ACHN (cell line): ENCODE measurements at places on chromosomes 2 and 18.

DNA sequence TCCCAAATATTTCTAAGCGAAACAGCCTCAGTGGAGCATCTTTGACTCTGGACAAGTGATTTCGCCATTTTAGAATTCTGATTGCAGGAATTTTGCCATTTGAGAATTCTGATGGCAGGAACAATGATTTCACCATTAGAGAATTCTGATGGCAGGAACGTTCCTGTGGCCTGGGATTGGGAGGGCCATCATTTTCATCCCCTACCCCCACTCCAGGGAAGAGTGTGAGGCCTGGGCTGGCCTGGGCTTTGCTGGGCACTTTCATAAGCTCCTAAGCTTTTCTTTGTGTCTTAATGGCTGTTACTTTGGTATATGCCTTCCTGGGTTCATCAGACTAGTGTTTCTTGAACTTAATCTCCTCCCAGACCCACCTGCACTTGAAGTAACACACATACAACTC, 129.3 kb upstream of the EPAS1 start:
- DNase-seq, result no peak

GRCh38 chr2:27398962-27399361, 10.4 kb downstream of the PPM1G start:
- no peak for DNase-seq

DNA sequence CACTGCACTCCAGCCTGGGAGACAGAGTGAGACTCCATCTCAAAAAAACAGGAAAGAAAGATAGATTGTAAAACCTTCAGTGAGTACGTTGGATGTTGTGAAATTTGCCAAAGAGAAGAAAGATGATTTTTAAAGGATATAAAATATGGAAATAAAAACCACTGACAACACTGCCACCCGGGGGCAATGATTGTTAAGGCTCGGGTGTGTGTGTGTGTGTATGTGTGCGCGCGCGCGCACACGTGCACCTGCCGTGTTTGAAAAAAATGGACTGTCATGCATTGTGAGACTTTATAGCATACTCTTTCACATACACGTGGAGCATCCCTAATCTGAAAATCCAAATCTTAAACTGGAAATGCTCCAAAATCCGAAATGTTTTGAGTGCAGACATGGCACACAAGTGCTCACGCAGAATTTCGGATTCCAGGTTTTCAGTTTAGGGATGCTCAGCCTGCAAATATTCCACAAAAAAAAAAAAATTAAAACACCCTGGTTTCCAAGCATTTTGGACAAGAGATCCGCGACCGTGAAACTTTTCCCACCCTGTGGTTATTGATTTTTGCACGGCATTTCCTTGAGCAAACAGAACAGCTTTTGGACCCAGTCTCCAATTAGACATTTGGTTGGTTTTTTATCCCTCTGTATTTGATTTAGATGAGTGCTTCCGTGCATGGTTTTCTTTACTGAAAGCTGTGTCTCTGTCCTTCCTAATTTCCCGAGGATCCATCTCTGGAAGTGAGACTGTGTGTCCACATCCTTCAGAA, 269.2 kb downstream of the AGAP1 start:
- DNase-seq, result no peak

GRCh38 chr2:186058614-186059013, 320.0 kb downstream of the FSIP2 start:
- DNase-seq, result no peak

GRCh38 chr2:32941944-32942690, 4.6 kb upstream of the LTBP1 start:
- DNase-seq, result no peak

DNA sequence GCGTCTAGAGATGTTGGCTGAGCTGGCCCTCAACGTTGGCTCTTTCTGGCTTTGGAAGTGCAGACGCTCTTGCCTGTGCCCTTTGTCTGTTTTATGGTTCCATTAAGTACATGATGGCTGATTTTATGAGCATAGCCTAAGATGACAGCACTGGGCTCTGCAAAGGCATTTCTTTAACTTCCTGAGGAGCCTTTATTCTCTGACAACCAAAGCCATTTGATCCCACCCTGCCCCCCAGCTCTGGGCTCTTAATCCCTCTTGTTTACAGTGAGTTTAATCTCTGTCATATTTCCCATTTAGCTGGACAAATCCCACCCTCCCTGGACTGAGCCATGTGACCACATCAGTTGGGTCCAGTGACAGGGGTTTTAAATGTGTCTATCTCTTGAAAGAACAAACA, 195.9 kb downstream of the ACKR3 start:
- DNase-seq, result no peak

DNA sequence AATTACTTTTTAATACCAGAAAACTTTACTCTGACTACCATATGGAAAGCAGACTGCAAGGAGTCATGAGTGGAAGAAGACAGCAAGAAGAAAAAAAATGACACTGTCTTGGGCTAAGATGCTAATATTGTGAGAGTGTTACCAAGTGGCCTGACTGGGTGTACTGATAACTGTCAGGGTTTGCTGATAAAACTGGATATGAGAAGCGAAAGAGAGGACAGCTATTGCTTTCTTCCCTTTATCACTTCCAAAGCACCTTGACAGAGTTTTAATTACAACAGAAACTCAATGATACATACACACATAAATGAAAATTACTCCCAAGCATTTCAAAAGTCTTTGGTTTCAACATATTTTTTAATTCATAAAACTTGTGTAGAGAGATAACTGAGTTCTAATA, 368.5 kb downstream of the ZEB2 start:
- DNase-seq, result no peak

DNA sequence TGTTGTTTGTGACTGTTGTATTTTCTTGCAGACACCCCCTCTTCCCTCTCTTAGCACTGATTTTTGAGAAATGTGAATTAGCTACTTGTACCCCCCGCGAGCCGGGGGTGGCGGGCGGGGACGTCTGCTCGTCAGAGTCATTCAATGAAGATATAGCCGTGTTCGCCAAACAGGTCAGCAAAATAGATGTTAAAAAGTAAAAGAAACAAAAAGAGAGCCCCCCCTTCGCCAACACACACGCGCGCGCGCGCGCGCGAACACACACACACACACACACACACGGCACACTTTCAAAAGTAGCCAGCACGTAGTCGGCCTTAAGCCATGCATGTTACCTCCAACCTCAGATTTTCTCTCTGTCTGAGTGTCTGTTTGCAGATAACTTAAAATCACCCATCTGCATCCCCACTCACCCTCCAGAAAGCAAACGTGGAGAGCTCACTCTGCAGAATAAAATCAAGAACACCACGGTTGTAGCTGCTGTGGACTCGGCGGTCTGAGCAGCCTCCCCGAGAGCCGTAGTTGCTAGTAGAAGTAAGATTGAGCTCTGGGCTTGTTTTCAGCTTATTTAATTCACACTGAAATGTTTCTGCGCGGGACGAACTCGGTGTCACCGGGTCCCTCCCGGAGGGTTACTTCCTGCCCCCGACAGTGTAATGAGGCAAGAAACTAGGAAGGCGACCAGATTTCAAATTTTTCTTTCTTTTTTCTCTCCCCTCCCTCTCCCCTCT, 5.1 kb downstream of the MEIS1 start:
- DNase-seq, result peak; percentile 25

GRCh38 chr2:151408788-151409600, 708 bp upstream of the RIF1 start:
- no peak for DNase-seq

DNA sequence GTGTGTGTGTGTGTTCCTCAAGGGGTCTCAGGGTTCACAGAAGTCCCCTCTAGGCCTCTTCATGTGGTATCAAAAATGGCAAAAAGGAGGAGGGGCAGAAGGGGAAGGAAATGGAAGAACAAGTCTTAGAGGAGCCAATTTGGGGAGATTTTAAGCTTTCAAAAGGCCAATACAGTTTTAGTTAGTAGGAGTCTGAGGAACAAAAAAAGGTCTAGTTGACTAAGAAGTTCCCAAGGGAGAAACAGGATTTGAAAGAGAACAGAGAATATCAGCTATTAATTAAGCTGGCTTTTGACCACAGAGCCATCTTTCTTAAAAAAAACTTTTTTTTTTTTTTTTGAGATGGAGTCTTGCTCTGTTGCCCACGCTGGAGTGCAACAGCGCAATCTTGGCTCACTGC, 7.1 kb downstream of the RNF125 start:
- no peak for DNase-seq

- no peak for DNase-seq
These were observed 474.2 kb downstream of the PIK3C3 start for GRCh38 chr18:42429196-42429595.

DNA sequence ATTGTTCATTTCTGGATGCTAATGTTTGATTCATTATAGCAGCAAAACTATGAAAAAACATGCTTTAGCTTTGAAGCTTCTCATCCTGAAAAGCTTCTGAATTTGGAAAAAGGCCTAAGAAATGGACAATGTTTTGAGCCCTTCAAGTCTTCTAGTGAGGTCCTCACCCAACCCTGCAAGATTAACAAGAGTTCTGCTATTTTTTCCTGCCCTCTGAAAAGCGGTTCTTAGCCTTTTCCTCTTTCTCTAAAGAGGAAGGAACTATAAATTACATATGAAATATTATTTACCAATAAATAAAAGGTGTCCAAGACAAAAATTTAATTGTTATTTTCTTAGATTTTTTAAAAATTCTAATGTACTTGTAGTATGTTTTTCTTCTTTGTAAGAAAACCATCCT, 19.9 kb upstream of the CDH19 start:
- no peak for DNase-seq

DNA sequence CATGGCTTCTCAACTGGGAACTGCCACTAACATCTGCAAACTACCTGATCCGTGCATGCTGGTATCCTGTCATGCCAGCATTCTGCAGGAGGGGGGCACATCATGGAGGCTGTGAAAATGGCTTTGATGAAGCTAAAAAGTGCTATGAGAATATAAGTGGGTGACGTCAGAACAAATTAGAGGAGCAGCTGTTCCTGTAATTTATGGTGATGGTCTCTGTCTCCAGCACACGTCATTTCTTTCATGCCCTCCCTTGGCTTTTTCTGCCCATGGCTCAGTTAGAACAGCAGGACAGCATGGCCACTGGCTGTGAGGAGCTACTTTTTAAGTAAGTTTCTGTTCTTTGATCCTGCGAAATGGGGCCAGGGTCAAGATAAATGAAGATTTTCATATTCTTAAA, 466.3 kb downstream of the THSD7B start:
- no peak for DNase-seq

- DNase-seq, result no peak
These were observed 137.6 kb downstream of the UPP2 start for GRCh38 chr2:158239271-158239670.

DNA sequence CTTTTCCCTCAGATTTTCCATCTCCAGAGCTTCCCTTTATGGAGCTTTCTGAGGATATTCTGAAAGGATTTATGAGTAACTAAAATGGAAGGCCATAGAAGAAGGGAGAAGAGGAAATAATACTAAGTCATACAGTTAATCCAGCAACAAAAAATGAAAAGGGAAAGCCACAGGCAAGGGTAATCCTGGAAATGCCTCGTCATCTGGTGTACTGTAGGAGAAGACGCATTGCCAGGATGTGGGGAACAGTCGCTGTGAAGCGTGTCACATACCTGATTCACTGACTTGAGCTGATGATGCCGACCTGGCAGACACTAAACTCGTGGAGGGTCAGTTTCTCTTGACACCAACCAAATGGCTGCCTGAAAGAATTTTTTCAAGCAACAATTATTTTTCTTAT, 34.7 kb upstream of the ALPP start:
- DNase-seq, result no peak

DNA sequence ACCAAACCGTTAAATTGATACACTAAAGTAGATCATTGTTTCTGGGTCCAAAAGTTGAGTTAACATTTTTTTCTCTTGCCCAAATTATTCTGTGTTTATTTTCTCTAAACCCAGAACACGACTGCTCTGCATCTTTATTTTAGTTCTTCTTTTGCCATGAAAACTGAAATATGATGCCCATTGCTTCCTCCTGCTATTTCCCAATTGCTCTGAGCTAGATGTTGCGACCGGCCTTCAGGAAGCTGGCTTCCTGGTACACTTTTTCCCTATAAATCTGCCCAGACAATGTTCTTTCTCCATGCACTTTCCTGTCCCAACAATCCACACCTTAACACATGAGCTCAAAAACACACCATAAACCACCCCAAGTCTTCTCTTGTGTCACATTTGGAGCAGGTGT, 501.4 kb downstream of the FBXO15 start:
- no peak for DNase-seq

- DNase-seq, result no peak
These were observed 815.1 kb upstream of the RAB6C start for GRCh38 chr2:129164220-129164949.

DNA sequence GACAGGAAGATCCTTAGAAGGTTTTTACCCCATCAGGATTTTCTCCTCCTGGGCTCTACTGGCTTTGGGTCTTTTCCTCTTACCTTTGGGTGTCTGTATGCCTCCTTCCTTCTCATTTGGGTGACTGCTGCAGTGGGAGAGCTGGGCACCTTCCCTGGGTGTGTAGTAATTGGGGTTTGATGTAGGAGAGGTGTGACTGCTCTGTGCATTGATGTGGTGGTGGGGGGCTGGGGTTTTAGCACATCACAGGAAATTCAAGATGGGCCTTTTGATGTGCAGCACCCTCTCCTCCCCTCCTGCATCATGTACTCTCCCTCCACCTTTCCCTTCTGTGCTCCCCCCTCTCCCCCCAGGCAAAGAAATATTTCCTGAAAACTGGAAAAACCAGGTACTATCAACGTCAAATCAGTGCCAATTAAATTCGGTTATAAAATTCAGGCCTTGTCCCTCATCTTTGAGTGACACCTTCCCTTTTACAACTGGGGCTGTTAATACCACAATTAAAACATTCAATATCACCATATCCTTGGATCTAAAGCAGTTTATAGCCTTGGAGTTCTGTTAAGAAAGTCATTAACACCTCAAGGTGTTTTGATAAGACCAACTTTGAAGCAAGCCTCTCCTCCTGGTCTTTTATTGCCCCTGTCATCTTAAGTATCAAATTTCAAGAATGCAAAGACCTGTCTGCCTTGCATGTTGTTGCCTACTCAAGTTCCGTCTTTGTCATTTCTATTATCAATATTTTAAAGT, 23.3 kb downstream of the EDAR start:
- DNase-seq, result no peak

DNA sequence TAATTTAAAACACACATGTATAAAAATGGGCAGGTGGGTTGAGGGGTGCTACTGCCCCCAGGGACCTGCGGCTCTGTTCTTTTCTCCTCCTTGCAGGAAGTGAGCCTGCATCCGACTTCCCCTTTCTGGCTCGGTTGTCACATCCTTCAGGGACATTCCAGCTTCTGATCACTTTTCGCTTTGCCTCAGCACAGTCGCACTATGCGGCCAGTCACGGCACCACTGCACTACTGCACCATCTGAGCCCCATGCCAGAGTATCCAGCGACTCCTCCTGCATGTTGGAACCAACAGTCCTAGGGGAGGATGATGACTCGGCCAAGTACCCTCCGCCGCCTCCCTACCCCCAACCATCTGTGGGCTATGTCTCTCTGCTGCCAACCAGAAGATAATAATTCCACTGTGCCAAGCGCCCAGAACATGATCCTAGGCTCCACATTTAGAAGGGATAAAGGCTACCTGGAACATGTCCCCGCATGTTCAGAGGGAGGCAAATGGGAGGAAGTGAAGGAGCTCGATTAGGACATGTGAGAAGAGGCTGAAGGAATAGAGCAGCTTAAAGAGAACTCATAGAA, 17.6 kb downstream of the CDC42EP3 start:
- peak; percentile 9 for DNase-seq

GRCh38 chr2:225526760-225527390, 127.4 kb downstream of the NYAP2 start:
- no peak for DNase-seq
